Right cardiac atrium (tissue), 5 donors: ENCODE measurements at places on chromosomes 13 and 19.

- DNase-seq = no peak
Observed at GRCh38 chr19:53193535-53194222, 521 bp upstream of the ZNF665 start.

GRCh38 chr19:45296355-45296754 lies 26.3 kb downstream of the CKM start:
- no peak for DNase-seq

- peak; percentile 69 for DNase-seq
Observed at GRCh38 chr19:54248016-54248601, 5.5 kb upstream of the LILRA6 start.

DNA sequence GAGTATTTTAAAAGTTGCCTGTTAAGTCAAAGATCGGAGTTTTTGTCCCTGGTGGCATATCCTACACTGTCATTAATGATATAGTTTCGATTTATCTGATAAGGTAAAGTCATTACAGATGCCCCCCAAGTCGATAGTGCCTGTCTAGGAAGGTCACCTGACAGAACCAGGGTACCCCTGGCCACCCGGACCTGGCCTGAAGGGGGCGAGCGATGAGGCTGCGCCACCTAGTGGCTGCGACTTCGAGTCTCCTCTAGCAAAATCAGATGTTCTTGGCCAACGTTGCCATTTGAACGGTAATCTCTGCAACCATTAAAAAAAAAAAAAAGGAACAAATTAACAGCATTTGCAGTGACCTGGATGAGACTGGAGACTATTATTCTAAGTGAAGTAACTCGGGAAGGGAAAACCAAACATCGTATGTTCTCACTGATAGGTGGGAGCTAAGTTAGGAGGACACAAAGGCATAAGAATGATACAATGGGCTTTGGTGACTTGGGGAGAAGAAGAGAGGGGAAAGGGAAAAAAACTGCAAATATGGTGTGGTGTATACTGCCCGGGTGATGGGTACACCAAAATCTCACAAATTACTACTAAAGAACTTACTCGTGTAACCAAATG lies 565.1 kb downstream of the LIG4 start:
- peak; percentile 53 for DNase-seq

- no peak for DNase-seq
Observed at GRCh38 chr19:33436360-33437345, 63.1 kb downstream of the CEBPG start.
